RCC 7860 (cell line): ENCODE measurements at places on chromosomes 5 and 9.

DNA sequence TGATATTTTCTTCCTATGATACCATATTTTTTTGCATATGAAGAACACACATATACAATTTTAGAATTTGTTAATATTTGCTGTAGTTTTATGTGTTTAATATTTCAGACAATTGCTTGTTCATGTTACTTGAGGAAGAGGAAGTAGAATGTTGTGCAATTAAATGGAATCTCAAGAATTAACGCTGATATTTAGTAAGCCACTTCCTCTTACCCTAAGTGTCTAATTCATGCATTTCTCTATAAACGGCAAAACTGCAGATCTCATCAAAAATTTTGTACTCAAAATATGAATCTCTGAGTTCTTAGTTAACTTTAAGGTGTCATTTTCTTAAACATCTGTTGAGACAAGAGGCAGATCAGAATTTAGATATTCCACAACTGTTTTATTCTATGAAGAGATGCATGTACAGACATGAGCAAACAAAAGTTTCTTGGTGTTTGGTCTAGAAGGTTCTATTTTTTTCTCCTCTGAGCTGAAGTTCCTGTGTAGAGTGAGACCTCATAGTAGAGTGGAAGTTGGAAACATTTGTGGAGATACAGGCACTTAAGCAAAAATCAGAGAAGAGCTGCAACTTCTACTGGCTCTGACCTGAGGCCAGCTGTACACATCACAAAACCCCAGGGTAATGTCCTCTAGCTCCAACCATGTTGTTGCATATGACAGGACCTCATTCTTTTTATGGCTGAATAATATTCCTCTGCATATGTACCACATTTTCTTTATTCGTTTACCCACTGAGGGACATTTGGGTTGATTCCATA lies 16.6 kb upstream of the TGFBI start:
- DNase-seq: peak; percentile 44

- no peak for DNase-seq
These were observed 89.1 kb upstream of the NFIB start for GRCh38 chr9:14403081-14403480.

DNA sequence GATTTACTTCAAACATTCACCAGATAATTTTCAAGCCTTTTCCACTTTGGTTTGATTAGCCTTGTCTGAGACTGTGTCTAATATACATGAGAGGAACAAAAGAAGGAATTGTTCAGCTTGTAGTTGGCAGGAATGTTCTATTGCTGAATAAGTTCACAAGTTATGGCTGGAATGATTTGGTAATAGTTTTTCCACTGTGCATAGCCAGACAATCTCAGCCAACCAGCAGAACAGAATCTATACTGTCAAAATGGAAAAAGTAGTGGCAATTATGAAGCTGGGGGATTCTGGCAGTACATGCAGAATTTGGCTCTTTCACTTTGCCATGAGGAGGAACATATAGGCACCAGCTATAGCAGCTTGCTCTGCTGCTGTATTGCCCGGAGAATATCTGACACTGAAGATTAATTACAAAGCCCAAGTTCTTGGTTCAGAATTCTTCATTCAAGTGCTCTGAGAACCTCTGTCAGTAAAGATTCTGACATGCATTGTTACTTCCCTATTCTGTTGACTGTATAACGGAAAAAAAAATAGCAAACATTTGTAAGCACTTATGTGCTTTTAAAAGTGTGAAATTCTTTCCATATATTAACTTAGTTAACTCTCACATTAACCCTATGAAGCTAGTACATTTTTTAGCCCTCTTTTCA lies 150.6 kb downstream of the PRR16 start:
- peak; percentile 26 for DNase-seq

GRCh38 chr9:117718701-117719100 lies 14.5 kb downstream of the TLR4 start:
- DNase-seq: no peak

DNA sequence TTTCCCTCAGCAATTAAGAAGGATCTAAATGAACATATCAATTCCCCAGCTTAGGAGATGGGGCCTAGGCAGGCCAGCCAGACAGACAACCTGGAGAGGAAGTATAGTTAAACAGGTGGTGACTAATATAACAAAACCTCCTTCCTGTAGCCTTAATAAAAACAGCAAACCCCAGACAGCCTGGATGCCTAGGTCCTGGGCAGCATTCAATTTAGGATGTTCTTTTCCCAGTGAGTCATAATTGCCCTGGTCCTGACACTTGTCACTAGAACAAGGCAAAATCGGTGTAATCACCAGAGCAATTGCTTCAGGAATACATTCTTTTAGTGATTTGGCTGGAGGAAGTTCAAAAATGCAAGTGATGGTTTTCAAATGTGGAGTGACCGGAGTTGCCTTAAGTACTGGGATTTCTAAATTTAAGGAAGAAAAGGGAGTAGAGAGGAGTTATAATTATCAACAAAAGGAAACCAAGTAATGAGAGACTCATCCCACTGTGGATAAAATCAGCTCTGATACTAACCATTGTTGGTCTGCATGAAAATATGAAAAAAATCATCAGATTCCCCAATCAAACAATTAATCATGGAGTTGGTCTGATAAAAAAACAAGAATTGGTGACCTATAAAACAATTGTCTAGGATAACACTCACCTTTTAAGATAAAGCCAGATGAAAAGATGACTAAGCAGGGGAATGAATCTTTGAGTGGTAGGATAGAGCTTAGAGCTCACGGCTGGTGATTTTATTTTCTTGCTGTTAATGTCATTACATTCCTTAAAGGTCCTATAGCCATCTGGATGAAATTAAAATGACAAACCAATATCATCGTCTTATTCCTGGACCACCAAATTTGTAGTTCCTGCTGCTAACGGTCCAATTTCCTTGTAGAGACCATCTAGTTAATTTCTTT lies 39.0 kb upstream of the TARS1 start:
- DNase-seq: peak; percentile 81

DNA sequence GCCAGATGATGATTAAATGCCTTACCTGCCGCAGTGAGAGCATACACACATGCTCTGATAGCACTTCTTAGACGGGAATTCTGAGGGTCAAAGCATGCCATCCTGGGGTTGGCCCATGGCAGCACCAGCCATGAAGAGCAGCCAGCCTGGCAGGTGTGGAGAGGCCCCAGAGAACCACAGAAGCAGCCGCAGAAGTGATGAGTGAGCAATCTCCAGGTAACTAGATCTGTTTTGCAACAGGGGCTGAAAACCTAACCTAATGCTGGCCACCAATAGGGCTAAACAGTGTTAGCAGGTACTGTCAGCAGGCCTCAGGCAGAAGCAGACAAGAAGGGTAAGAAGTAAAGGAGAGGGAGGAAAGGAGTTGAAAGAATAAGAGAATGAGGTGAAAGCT lies 33.5 kb upstream of the HOMER1 start:
- DNase-seq: no peak

DNA sequence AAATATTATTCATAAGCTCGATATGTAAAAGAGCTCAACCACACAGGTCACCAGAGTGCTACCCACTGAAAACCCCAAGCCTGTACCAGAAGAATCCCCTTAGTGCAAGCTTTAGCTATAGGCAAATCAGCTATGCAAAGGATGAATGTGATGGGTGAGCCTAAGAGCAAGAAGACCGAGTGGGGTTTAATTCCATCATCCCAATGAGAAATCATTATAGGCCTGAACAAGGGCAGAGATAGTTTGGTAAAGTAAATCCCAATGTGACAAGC lies 21.8 kb downstream of the ELOVL7 start:
- no peak for DNase-seq

DNA sequence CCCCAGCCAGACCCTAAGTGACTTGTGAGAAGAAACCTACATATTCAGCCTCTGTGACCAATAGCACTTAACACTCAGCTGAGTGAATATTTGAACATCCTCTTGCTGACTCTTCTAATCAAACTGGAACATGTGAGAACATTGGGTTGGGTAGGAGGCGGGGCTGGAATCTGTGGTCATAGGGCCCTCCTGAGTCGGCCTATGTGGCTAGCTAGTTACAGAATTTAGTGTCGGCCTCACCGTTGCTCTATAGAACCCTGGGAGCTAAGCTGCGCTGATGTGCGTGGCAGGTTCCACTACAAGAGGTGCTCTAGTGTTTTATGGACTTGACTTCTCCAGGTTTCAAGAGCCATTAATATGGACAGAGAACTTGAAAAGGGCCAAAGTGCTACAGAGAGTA lies 138.8 kb downstream of the DROSHA start:
- no peak for DNase-seq

DNA sequence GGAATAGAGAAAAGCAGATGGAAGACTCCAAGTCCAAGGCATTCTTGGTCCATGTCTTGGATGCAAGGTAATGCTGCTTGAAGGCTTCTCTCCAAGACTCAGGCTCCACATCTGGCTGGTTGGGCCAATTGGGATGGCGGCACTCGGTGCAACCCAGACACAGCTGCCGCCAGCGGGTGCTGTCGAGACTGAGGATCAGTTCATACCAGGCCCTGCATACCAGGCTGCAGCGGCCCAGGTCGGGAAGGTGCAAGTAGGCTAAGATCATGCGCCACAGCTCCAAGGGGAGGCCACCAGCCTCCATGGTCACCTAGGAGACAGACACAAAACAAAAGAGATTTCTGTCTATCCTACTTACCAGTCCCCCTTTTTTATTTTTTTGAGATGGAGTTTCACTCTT lies 34.7 kb downstream of the FBXO10 start:
- no peak for DNase-seq

DNA sequence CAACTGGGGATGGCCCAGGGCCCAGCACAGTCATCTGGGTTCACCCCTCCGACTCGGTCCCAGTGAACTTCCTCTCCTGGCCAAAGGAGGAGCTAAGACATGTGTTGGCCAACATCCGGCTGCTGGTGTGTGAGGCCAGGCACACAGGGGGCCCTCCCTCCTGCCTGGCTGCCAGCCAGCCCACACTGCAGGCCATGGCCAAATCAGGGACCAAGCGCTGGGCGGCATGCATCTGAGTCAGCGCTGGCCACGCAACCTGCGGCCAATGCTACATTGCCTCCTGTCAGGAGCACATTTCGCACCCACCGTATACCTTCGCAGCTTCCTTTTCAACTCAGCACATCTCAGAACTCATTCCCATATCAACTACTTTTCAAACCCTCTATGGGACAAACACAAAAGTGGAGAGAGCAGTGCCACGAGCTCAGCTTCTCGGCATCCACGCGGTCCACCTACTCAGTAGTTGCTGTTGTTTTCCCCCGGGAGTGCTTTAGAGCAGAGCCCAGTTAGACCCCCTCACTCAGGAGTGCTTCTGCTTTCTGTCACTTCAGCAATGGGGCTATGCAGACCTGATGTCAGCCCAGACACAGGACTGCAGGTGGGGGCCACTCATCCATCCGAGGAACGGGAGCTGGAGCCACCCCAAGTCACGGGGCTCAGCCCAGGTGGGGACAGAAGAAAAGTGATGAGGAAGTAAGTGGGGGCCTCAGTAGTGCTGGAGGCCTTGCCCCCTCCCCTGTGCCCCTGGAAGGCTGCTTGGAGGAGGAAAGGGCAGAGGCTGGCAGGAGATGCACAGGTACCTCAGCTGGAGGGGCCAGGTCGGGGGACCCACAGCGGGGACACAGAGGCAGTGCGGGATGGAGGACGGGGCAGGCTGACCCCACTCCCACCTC lies 13.9 kb downstream of the NINJ1 start:
- peak; percentile 96 for DNase-seq

DNA sequence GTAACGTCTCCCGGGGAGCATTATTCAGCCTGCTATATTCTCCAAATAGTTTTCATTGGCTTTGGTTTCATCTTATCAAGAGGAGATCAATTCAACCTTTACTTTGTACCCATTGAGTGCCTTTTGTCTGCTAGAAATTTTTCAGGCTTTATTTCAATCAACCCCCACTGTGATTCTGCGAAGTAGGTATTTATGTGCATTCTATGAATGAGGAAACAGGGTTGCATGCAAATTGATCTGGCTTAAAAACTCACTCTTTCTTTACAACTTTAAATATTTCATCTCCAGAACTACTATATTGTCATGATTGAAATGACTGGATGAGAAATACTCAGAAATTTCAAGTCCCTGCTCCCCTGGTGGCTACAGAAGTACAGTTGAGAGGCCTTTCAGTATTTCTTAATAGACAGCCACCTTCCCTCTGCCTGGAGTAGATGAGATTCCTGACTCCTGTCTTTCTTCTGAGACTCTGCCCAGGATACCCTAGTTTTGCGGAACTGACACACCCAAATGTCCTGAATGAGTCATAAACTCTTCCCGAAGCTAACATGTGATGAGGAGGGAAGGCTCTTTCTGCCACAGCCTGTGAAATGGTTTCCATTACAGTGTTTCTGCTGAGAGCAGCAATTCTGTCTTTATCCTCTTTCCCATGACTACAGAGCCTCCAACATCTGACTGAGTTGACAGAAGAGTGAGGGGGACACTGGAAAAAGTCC lies 52.6 kb upstream of the TNC start:
- peak; percentile 77 for DNase-seq

- DNase-seq: no peak
These were observed 789 bp downstream of the SEMA6A start for GRCh38 chr5:116573702-116574366.

GRCh38 chr5:163360656-163361055 lies 76.7 kb upstream of the CCNG1 start:
- no peak for DNase-seq

DNA sequence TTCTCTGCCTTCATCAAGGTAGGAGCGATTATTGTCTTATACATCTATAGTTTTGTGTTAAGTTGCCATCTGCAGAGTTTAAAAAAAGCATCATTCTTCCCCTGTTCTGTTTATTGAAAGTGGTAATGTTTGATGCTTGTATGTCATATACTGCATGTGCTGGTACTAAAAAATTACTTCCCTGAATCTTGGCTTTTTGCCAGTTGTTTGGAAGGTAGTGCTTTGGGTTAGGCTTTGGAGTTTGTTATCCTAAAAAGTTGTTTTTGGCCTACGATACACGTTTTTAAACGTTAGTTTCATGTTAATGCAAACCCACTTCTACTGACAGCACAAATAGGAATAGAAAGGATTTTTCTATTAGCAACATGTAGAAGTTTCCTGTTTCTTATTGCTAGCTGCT lies 158.3 kb downstream of the GIN1 start:
- DNase-seq: no peak

DNA sequence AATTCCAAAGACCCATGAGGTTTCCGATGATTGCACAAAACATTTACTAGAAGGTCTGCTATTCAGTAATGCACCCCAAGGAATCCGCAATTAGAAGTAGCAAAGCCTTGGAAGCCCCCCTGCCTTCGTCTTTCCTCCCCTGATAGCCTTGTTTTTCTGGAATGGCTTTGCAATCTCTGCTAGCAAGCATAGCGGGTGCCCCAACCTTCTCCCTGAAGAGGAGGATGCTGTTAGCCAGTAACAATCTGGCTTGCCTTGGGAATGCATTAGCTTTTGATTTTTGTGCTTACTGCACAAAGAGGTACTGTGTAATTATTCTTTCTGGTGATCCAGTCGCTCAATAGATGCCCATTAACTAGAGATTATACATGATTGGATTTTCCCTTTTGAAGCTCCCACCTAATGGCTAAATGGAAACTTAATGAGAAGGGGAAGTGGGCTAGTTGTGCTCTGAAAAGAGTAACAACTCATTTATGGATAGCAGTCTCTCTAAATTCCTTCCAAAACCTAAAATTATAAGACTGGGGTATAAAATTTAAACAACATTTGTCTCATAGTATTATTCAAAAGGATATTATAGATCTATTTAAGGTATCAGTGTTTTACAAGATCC lies 91.6 kb downstream of the FBXW11 start:
- DNase-seq: no peak

GRCh38 chr5:62969409-62970120 lies 390.9 kb downstream of the LRRC70 start:
- peak; percentile 78 for DNase-seq
